Amniotic epithelial cell (primary cell): ENCODE measurements at places on chromosomes 7 and 10.

- DNase-seq = no peak
Measured at GRCh38 chr10:103652599-103653281, 159.2 kb downstream of the NEURL1 start.

GRCh38 chr7:155463114-155463811, 5.3 kb downstream of the EN2 start:
- no peak for DNase-seq

DNA sequence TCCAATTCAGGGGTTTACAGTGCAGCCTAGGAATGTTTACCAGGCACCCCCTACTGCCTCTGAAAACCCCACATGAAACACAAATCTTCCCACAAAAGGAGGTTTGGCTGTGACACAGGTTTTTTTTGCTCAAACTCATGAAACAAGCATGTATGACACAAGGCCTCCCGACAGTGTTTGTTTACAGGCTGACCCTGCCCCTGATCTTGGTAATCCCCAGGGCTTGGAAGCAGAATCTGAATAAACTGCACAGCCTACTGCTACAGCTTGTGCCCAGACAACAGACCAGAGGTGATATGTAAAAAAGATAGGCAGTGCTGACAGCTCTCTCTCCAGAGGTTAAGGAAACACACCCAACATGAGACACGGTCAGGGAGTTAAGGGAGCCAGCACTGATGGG, 184.2 kb downstream of the KMT2E start:
- DNase-seq = peak; percentile 87

DNA sequence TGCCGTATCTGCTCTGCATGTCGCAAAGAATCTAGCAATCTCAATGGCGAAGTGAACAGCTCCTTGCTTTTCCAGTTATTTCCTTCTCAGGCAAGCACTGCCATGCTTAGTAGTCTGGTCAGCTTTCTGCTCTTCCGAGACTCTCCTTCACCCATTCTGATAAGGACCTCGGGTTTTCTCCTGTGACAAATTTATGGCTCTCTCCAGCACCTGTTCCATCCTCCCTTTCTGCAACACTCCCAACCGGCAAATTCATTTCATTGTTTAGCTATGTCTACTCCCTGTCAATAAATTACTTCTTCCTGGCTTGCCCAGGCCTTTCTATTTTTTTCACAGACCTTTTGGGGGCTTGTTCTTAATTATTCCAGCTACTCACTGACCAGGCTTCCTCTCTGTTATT, 252.6 kb downstream of the SORCS3 start:
- DNase-seq = no peak

DNA sequence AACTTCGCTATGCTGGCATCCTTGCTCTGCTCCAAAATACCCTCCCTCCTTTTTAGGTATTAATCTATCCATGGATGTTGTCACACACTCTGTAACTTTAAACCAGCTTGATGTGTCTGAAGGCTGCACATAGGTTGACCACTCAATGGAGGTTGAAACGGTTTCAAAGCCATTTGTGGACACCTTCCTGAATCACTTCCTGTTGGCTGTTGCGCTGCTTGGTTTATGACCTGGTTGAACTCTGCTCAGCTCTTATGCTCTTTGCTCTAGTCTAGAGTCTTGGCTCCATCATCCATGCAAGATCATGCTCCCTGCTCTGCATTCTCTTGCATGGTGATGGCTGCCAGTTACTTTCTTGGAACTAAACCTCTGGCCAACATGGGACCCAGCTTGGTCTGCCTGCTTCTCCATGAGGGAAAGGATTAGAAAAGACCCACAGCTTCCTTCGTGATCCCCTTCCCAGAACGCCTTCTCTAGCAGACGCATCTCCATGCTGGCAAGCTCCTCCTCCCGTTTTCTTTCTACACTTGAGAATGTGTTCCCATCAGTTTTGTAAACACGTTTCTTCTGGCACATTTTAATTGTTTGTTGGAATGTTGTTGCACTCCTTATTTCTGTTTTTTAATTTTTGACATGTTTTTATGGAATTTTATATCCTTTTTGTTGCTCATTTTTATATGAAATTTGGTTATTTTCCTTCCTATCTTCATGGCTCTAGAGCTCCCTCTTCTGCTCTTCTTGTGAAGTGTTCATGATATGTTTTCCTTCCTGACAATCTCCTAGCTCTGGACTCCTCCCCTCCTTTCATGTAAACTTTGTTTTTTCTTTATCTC, 149.8 kb downstream of the XPNPEP1 start:
- peak; percentile 45 for DNase-seq

DNA sequence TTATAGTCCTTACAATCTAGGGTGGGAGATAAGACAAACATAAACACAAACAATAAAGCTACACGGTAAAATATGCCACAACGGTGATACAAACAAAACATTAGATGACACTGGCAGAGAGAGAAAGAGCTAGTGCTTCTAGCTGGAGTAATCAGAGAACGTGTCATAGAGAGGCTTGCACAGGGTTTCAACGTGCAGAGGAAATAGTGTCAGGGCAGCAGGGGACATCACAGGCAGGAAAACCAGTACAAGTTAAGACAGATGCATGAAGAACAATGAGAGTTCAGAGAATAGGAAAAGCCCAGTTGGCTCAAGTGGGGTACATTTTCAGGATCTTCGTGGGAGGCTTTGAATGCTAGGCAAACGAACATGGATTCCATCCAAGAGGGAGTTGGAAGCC, 91.4 kb downstream of the ZNF438 start:
- no peak for DNase-seq

DNA sequence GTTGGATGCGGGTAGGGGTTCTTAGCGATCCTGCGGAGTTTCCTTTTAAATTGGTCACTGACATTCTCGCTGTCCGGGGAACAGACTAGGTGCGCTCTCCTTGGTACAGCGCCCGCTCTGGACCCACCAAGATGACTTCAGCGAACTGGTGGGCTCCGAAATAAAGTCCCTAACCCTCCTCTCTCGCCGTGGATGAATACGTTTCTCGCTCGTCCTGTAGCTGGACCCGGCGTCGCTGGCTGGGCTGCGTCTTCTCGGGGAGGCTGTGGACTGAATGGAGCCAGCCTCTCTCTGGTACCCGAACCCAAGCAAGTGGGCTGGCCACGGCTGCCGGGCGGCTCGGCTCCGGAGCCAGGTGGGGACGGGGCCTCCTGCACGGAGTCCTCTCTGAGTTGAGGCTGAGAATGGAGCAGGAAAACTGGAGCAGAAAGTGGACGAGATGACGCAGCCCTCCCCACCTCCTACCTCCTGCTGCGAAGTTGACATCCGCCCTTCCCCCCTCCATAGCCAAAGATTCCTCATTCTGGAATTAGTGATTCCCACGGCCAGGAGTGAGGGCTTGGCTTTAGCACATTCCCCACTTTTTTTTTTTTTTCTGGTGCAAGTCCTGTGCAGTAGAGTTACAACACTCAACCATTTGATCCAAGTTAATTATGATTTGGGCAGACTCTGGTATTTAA, 1.5 kb downstream of the UNC5B start:
- DNase-seq = peak; percentile 87

DNA sequence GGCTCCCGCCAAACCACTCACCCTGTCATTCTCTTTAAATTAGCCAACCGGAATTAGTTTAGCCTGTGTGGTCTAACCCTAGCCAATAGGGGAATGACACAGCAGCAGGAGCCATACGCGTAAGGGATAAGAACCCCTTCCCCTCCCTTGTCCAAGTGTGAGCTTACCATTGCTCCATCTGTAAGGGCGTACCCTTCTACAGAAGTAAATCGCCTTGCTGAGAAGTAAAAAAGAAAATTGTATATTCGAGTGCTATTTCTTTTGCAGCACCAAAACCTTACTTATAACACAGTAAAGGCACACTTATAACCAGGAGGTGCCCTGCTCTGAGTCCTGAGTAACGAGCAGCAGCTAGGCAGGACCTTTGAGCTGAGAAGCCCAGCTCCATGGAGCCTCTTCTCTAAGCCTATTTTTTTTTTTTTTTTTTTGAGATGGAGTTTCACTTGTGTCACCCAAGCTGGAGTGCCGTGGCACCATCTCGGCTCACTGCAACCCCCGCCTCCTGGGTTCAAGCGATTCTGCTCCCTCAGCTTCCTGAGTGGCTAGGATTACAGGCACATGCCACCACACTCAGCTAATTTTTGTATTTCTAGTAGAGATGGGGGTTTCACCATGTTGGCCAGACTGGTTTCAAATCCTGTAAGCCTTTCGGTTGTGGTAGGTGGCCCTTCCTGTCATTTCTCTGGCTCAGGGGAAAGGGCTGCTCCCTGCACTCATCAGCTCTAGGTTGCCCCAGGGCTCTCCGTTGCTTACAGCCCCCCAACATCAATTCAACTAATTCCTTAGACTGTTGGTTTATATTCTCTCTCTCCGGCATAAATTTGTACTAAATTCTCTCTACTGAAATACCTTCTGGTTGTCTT, 73.3 kb downstream of the NSUN6 start:
- no peak for DNase-seq

DNA sequence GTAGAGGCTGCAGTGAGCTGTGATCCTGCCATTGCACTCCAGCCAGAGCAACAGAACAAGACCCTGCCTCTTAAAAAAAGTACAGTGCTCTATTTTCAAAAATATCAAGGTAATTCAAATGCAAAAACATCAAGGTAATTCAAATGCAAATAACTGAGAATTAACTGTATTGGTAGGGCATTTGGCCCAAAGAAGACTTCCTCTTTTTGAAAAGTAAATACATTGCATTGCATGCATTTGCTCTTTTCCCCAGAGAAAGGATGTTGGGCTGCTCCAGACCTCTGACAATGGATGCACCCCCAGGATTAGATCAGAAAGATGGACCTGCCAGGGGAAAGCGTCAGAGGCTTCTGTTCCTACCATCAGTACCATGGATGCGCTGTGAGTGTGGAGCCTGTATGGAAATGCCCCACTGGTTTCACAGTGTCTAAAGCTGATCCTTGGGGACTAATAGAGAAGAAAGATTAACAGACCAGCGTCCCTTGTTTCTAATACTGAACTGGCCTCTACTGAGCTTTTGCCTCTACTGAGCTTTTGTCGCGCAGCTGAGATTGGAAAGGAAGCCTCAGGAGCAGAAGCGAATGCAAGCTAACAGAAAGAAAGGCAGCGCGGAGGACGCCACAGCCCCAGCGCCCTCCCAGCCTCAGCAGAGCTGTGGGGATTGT, 93.5 kb upstream of the LYZL2 start:
- no peak for DNase-seq

- peak; percentile 98 for DNase-seq
Measured at GRCh38 chr10:72297805-72298591, 24.3 kb downstream of the DDIT4 start.

DNA sequence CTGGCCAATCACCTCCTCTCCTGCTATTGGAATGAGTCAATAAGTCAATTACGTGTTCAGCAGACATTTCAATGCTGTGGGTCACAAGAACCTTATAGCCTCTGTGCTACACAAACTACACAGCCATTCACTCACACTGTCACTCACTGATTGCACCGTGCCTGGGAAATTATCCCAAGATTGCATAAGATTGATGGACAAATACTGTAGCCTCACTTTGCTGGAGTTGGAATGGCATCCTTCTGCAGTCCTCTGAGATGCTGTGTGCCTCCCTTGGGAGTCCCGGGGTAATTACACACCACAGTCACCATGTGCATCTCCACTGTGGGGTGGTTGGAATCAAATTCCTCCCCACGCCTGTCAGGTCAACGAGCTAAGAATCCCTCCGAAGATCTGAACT, 358.7 kb upstream of the MGMT start:
- no peak for DNase-seq

DNA sequence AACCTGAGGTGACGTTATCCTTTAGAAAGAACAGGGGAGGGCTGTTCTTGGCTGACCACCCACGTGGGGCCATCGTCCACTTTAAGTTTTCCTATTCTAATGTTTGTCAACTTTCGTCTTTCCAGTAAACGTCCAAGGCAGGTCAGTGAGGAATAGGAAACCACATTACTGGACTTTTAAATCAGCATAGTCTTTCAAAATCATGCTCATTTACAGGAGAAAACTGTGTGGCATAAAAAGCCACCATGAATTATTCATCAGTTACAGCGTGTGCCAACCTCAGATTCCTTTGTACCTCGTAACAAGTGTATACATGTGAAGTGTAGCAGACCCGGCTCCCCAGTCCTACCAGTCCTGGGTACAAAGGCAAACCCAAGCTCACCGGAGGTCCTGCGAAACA, 25.1 kb upstream of the ABLIM1 start:
- DNase-seq = no peak

GRCh38 chr10:51653025-51653424, 46.4 kb downstream of the CSTF2T start:
- no peak for DNase-seq

DNA sequence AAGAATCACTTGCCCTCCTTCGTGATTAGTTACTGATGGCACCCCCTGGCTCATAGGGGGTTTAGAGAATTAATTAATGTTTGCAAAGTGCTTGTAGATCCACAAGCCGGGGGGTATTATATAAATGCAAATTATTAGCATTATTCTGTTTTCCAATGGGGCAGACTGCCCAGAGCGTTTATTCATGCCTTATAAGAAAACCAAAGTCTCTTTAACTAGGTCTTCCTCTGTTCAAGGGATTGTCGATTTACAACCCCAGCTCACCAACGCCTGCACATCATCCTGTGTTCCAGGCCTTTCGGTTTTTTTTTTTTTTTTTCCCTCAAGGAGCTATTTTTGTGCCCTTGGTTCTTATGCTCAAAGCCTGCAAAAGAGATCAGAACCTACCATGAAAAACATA, 630.7 kb downstream of the PARD3 start:
- no peak for DNase-seq

- DNase-seq = no peak
Measured at GRCh38 chr7:157707983-157708918, 371.4 kb downstream of the DNAJB6 start.

DNA sequence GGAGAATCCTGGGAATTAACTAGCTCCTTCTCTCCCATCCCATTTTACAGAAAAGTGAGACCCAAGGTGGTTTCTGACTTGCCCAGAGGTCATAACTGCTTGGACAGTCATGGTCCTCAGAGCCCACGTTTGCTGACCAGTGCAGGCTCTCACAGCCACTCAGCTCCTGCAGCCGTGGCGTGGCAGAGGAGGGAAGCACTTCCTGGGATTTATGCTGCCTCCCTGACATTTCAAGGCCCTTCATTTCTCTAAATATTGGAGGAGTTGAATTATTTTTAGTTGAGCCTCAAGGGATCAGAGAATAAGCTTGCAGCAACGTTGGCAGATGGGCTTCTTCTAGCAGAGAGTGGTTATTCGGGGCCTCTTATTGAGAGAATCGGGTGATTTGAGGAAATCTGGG, 77.1 kb downstream of the LHPP start:
- no peak for DNase-seq

DNA sequence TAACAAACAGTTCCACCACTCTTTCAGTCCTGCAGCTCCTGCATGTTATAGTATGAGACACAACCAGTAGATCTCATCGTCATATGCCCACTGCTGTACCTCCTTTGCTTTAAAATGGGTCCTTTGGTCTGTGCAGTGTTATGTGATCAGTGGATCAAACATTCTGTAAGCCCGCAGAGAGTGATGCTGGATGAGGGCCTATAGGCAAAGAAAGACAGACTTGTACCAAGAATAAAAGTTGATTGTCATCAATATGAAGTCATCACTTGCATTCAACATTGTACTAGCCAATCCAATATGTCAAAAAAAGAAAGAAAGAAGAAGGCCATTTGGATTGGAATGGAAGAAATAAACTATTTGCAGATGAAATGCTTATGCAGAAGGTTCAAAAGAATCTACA, 79.8 kb upstream of the PHYHIPL start:
- DNase-seq = no peak
